Activated naive CD4-positive, alpha-beta T cell treated with Interleukin-2 at 50 U/mL for 16 hours (primary cell): ENCODE measurements at places on chromosomes 5 and 9.

DNA sequence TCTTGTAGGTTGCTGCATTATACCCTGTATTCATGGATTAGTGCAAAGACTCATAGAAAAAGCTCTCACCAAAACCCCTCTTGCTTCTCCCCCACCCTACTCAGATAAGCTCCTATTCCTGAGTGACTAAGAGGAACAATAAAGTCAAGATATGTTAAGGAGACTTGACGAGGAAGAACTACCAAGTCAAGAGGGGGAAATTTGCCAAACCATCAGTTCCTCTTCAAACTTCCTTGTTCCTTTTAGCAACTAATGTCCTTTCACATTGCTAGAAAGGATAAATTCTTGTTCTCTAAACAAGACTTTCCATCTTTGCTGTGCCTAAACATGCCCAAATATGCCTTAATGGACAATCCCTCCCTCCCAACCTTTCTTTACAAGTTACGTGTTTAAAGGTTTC is 27.0 kb downstream of the CNOT8 start:
- no peak for DNase-seq

- DNase-seq: no peak
Measured at GRCh38 chr5:40381676-40382363, 297.9 kb upstream of the PTGER4 start.

- DNase-seq: no peak
Measured at GRCh38 chr5:175889910-175890684, 18.7 kb downstream of the CPLX2 start.

DNA sequence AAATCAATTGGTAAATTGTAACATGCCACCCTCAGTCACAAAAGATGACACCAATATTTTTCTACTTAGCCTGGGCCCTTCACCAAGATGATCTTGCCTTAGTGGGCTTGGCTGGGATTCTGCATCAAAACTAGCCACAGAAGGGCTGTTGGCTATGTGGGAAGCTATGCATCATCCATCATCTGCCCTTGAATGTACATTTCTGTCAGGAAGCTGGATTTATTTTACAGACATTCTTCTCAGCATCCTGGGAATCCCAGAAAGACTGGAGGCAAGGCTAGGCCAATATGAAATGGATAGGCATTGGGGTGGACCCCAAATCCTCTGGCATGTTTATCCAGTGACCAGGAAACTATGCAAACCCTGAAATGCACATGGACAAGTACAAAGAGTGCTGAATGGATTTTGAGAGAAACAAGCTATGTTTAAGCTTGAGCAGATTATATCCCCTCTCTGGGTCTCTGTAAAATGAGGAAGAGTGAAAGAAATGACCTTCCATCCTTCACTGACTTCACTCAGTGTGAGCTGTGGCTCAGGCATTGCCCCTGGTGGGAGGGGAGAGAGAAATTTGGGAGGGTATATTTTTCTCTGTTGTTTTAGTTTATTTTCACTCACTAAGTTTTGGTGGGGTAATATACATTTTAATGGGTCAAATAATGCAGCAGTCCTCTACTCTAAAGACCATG is 283.6 kb downstream of the EBF1 start:
- DNase-seq: no peak

DNA sequence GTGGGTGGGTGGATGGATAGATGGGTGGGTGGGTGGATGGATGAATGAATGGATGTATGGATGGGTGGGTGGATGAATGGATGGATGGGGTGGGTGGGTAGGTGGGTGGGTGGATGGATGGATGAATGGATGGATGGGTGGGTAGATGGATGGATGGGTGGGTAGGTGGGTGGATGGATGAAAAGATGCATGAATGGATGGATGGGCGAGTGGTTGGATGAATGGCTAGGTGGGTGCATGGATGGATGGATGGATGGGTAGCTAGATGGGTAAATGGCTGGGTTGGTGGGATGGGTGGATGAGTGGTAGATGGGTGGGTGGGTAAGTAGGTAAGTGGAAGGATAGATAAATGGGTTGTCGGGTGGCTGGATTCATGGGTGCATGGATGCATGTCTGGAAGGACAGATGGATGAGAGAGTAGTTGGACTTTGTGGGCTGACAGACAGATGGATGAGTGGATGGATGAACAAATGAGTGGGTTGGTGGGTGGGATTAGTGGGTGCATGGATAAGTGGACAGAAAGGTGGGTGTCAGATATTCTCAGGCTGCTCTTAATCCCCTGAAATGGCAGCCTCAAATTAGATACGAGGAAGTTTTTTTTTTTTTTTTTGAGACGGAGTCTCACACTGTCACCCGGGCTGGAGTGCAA is 100.8 kb upstream of the SARDH start:
- DNase-seq: no peak

- no peak for DNase-seq
Measured at GRCh38 chr9:95157481-95158151, 159.9 kb downstream of the FANCC start.

GRCh38 chr9:107397076-107398044 is 92.2 kb downstream of the KLF4 start:
- no peak for DNase-seq

DNA sequence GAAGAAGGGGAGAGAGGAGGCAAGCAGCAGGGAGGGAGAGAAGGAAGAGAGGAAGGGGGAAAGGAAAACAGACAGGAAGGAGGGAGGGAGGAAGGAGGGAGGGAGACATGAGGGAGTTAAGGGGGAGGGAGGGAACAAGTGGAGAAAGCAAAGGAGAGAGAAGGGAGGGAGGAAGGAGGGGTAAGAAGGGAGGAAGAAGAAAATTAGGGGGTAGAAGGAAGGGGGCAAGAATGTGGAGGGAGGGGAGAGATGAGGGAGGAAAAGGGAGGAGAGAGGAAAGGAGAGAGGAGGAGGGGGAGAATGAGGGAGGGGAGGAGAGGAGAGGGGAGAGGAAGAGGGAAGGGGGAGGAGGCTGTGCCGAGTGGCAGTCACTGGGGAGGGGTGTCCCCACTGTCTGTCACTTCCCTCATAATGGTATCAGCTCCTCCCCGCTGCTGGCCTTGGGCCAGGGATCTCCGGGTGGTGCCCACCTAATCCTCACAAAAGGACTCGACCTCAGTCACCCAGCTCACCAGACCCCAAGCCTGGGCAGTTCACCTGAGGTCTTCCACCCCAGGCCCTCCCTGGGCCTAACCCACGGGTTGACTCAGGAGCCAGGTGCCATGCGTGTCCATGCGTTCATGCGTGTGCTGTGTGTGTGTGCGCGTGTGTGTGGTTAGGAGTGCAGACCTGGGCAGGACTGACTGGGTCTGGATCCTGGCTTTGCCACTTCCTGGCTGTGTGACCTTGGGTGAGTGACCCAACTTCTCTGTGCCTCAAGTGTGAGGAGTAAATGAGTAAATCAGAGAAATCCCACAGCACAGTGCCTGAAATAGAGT is 18.1 kb downstream of the C9orf50 start:
- no peak for DNase-seq
